Stimulated activated CD8-positive, alpha-beta memory T cell treated with anti-CD3 and anti-CD28 coated beads, Interleukin-15, amount 100 ng/mL, for 48 hours (primary cell): ENCODE measurements at places on chromosomes 2 and 18.
A peak's percentile ranks its signal among the peaks of the same experiment; 100 is the strongest.

GRCh38 chr2:94996305-94997100, 29.0 kb upstream of the MAL start:
- no peak for DNase-seq

DNA sequence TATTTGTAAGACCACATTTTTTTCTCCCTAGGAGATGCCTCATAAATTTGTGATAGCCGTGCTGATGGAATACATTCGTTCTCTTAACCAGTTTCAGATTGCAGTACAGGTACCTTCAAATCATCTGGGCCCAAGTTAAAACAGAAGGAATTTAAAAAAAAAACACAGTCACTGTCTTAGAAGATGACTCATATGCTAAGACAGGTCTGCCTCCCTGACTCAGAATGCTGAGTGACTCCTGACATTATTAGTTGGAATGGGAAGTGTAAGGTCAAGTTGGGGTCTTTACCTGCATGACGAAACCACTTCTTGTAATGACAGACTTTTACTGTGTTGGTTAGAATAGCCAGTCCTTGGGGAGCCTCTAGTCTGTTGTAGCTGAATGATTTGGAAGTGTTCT, 26.3 kb downstream of the RMC1 start:
- no peak for DNase-seq

DNA sequence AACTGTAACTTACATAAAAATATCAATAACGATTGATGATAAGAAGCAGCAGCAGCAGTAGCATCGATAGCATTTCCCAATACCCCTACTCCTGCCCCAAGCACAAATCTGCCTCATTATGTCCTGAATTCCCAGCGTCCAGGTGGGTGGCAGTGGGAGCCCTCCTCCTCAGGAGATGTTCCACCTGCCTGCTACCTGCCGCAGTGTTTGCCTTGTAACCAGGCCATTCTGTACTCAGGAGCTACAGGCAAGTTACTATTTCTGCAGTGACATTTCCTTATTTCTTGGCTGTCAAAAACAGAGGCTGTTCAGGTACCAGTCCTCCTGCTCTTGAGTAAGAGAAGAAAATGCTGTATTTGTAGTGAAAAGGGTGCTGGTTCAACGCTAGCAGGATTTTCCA, 236.4 kb downstream of the CNTNAP5 start:
- DNase-seq = no peak

GRCh38 chr2:207448006-207448405, 81.8 kb upstream of the CREB1 start:
- DNase-seq = no peak

DNA sequence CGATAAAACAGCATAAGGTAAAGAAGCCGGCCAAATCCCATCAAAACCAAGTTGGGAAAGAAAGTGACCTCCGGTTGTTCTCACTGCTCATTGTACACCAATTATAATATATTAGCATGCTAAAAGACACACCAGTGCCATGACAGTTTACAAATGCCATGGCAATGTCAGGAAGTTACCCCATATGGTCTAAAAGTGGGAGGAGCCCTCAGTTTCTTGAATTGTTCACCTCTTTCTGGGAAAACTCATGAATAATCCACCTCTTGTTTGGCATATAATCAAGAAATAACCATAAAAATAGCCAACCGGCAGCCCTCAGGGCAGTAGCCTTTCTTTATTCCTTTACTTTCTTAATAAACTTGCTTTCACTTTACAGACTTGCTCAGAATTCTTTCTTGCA, 544.9 kb upstream of the SETBP1 start:
- DNase-seq = no peak

- no peak for DNase-seq
Measured at GRCh38 chr18:62285281-62285680, 39.8 kb upstream of the TNFRSF11A start.

- DNase-seq = no peak
Measured at GRCh38 chr18:58856881-58857280, 7.8 kb upstream of the ZNF532 start.

DNA sequence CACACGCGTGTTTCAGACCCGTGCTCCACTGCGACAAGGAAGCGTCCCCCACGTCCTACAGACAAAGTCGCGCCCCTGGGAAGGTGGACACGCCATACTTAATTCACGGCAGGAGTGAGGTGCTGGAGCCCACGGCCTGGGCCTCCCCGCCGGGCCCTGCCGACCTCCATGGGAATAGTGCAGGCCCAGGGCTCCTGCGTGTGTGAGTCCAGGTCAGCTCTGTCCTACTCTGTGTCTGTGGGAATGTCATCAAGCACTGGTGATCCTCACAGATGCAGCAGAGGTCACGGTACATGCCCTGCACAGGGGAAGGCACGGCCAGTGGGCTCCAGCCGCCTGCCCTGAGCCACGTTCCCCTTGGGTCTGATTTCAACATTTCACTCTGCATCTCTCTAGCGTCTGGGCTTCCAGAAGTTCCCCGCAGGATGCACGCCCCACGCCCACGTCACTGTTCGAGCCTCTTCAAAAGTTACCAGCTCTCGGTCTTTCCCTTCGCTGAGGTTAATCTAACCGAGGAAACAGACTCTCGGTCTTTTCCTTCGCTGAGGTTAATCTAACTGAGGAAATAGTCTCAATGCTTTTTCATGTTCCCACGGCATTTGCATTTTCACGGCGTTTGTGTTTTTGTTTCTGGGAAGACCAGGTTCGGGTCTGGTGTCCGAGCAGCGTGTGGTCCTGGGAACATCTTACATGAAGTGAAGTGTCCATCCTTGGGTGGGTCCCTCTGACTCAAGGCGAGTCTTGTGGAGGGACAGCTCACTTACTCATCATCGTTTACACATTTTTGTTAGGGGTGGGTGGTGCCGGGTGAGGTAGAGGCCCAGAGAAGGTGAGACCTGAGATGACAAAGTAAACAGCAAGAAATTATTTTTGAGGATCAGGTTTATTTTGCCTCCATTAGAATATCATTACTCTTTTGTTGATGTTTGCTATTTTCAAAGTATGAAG, 157.3 kb upstream of the ALKAL2 start:
- DNase-seq = no peak

- no peak for DNase-seq
Measured at GRCh38 chr18:475202-476031, 25.1 kb downstream of the COLEC12 start.

GRCh38 chr18:56902653-56903052, 244.2 kb upstream of the BOD1L2 start:
- no peak for DNase-seq

GRCh38 chr18:13710414-13710831, 15.9 kb downstream of the FAM210A start:
- DNase-seq = no peak

- peak; percentile 76 for DNase-seq
Measured at GRCh38 chr2:84939426-84940087, 31.4 kb upstream of the KCMF1 start.

DNA sequence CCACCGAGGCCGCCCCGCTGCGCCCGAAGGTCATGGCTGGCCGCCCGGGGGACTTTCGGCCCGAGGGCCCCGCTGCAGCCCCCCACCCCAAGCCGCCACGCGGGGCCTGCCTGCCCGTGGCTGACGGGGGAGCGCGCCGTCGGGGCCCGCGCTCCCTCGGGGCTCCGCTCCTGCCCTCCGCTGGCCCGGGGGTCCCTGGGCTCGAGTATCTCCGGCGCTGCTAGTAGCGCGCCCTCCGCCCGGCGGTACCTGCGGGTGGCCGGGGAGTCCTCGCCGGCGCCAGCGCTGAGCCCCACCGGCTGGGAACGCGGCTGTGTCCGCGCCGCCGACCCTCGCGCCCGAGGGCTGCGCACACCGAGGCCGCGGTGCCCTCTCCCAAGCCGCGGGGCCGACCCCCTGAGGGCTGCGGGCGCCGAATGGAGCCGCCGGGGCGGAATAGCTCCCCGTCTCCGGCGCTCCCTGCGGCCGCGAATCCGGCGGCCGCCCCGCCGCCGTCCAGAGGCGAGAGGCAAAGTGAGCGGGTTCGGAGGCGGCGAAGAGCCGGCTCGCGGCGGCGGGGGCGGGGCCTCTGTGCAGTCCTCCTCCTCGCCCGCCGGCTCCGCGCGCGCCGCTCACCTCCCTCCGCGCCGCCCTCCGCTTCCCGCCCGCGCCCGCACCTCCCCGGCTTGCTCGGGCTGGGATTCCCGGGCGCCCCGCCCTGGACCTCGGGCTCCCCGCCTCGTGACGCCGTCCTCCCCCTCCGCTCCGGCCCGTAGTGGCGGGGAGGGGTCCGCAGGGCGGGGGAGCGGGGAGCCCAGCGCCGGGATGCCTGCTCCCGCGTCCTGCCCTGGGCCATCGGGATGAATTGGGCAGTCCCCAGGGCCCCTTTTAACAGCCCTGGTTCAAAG, at the start of gene KCNG3:
Gene KCNG3 (minus strand): TSS at position 515 of the 887 bp plus-strand sequence. CDS start 481 bp downstream, at position 34.
- peak; percentile 43 for DNase-seq

DNA sequence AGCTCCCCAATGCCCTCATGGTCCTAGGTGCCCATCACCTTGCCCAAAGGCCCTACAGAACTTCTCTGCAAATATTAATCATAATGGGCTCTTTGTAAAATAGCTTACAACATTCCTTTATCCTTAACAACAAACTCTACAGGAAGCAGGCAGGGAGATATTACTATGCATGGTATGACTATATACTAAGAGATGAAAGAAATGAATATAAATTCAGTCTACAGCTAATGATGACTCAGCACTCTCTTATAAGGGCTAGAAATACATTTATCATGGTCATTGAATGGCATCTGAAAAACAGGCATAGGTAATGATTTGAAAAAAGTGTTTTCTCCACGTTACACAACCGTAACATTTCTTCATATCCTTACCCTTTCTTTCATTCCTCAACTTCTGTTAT, 254.8 kb upstream of the DSEL start:
- DNase-seq = no peak

- DNase-seq = no peak
Measured at GRCh38 chr18:52553441-52553840, 213.4 kb downstream of the DCC start.

GRCh38 chr18:75208836-75209128, 157 bp downstream of the PTGR3 start:
- DNase-seq = no peak
